ENCODE measurements at places on chromosomes 16 and 17.
A peak's percentile ranks its signal among the peaks of the same experiment; 100 is the strongest.

DNA sequence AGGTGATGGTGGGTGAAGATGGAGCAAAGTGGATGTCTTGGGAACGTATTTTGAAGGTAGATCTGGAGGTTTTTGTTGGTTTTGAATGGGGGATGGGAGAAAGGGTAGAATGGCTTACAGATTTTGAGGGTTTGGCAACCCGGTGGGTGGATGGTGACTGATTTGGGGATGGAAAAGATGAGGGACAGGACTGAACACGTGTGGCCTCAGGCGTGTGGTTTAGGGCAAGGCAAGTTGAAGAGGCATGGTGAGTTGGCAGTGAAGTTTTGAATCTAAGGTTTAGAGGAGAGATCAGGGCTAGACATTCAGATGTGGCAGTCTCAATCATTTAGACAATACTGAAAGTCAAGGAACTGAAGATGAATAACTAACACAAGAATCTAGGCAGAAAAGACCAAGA, 5.0 kb upstream of the DCTPP1 start:
- DNase-seq: no peak

DNA sequence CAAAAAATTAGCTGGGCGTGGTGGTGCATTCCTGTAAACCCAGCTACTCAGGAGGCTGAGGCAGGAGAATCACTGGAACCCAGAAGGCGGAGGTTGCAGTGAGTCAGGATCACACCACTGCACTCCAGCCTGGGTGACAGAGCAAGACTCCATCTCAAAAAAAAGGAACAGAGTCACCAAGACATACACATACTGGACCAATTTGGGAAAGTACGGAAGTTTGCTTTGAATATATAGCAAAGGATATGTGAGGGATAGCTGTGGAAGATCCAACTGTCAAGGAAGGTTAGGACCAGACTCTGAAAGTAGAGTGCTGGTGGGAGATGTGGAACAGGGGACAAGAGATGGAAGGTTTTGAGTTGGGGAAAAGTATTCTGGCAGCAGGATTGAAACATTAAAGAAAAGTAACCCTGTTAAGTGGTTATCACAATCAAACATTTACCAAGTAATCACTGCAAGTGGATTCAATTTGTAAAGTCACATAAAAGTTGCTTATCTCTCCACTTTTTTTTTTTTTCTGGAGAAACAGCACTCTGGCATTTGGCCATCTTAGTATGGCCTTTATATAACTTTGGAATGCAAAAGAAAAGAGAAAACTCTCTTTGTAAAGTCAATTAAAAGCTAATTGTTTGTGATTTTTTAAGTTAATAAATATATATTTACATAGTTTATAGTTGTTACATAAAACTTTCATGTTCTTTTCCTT, 259.4 kb upstream of the TBX2 start:
- no peak for DNase-seq

DNA sequence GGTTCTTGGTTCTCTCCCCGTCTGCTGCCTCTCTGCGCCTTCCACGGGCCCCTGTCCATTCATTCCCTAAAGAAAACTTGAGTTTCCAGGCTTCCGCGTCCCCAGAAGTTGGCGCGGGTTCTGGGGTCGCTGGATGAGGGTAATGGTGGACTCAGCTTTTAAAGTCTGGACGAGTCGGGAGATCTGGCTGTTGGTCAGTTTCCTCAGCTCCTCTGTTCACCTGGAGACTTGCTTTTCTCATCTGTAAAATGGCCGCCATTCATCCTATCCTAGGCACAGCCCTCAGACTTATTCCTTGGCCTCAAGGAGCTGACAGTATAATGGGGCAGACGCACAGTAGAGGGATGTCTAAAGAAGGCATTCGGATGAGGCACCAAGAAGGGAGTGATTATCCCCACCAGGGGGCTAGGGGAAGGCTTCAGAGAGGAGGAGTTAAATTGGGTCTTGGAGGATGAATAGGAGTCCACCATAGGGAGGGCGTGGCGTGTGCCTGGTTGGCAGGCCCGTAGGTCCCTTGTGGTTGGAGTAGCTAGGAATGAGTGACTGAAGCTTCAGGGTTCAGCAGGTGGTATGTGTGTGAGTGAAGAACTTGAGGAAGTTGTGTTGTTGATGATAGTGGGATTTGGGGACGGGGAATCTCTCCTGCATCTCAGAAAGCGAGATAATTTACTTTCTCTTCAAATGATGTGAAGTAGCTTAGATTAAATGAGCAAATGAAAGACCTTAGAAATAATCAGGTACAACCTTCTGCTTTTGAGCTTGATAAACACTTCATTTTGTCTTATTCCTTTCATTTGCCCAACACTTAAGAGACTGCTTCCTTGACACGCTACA, 652 bp downstream of the VPS35L start:
- DNase-seq: peak; percentile 67

DNA sequence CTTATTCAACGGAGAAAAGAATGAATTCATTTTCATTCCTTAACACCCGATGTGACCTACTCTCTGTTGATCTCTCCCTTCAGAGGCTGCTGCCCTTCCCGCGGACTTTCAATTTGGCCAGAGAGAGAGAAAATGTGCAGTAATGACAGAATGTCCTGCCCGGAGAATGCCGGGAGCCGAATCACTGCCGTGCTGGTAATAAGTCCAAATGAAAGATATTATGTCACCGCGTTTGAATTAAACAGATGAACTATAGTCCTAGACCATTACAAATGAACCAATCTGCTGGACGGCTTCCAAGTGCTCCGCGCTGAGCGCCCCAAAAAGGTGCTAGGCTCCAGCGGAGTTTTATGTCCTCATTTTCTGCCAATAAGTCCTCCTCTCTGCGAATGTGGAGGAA, 14.7 kb upstream of the C16orf82 start:
- DNase-seq: no peak

DNA sequence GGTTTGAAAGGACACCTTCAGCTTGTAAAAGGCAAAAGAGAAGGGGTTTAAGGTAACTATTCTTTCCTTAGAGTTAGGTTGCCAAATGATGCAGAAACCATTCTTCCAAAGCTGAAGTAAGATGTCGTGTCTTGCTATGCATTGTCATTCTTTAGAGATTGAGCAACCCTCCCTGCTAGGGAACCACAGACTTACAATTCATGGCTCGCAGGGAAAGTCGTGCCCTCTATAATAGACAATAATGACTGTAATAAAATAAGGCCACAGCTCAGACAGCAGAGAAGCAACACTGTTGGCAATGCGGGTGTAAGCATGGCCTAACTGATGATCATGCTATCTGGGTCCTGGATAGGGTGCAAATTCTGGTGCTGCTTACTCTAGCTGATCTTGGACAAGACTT, 129.6 kb upstream of the CDH13 start:
- DNase-seq: no peak

DNA sequence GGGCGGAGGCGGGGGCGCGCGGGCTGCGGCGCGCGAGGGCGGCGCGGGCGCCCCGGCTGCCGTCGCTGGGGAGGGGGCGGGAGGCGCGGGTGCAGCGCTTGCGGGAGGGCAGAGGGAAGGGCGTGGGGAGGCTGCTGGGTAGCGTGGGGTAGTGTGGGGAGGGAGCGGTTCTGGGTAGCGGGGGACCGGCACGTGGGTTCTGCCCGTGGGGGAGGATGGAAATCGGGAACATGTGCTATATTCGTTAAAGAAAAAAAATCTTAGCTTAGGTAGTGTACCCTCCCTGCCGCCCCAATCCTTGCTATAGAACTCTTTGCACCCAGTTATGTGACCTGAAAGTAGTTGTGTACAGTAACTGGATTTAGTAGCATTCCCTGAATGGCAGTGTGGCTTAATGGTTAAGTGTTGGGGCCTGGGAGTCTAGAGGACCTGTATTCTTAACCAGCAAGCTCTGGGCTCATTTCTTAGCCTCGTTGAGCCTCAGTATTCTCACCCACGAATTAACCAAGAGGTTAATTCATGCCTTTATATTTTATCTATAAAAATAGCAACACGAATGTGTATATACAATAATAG, 646 bp downstream of the RABEP1 start:
- DNase-seq: peak; percentile 30

- DNase-seq: no peak
Observed at GRCh38 chr16:23868136-23868535, 32.4 kb downstream of the PRKCB start.

GRCh38 chr17:15945527-15946191, 729 bp downstream of the ADORA2B start:
- peak; percentile 33 for DNase-seq

- DNase-seq: peak; percentile 43
Observed at GRCh38 chr17:76560877-76561221, 21.0 kb downstream of the PRCD start.

DNA sequence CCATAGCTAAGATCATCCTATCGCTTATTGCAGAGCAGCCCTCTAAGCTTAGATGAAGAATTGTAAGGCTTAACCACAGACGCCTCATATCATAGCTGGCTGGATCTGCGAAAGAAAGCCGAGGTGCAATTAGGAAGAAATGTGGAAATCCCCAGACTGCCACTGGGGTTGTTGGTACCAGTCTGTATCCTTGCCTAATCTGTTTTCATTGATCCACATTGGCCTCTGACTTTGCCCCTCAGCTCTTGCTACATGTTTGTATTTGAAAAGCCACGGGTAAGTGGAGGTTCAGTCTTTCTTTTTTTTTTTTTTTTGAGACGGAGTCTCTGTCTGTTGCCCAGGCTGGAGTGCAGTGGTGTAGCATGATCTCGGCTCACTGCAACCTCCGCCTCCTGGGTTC, 48.9 kb downstream of the TANGO6 start:
- DNase-seq: no peak

GRCh38 chr16:678858-679813, 1.1 kb upstream of the STUB1 start:
- DNase-seq: peak; percentile 64

DNA sequence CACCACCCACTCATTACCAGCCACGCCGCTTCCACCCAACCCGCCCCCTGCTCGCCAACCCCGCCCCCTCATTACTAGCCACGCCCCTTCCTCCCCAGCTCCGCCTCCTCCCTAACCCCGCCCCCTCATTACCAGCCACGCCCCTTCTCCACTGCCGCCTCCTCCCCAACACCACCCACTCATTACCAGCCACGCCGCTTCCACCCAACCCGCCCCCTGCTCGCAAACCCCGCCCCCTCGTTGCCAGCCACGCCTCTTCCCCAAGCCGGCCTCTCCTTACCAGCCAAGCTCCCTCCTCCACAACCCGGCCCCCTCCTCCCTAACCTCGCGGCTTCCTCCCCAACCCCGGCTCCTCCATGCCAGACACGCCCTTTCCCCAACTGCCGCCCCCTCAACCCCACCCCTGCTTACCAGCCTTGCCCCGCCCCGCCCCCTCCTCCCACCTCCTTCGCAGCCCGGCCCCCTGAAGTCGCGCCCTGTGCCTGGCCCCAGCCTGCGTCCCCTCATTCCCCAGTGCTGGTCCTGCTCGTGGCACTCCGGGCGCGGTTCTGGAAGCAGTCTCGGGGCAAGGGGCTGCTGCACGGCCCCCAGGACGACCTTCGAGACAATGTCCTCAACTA, 7.3 kb downstream of the SLC22A31 start:
- peak; percentile 34 for DNase-seq

DNA sequence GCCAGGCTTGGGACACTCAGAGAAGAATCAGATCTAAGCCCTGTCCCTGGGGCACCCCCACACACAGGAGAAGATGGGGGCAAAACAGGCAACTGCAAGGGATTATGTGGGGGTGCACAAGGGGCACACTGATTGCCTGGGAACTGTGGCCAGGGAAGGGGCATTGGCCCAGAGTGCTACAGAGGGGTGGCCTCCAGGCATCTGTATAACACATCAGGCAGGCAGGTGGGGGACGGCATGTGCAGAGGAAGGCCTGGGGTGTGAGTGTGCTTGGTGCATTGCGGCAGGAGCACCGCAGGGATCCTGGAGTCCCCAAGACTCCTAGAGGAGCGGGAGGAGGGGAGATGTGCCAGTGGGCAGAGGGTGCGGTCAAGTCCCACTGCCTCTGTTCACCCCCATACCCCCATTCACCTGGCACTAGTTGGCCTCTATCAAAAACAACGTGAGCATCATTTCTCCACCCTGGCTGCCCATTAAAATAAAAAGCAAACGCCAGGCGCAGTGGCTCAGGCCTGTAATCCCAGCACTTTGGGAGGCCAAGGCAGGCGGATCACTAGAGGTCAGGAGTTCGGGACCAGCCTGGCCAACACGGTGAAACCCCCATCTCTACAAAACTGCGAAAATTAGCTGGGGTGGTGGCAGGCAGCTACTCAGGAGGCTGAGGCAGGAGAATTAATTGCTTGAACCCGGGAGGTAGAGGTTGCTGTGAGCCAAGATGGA, 41.5 kb downstream of the C16orf82 start:
- DNase-seq: no peak

DNA sequence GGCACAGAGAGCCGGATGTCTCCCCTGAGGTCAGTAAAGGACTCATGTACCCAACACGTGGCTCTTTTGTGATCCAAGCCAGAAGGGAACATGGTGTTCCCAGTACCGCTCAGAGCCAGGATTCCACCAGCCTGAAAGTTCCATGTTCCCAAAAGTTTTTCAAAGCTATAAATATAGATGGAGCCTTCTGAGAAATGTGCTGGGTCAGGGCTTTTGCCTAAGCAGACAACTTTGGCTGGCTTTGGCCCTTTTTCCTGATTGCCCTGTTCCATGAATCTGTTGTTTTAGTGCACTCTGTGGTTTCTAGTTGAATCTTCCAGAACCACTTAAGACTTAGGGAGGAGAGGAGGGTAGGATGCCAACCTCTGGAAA, 128.5 kb upstream of the HS3ST2 start:
- no peak for DNase-seq

GRCh38 chr16:64234200-64234599, 887.7 kb downstream of the CDH11 start:
- DNase-seq: no peak

- no peak for DNase-seq
Observed at GRCh38 chr16:80611171-80611929, 70.6 kb downstream of the DYNLRB2 start.

- DNase-seq: peak; percentile 58
Observed at GRCh38 chr17:27244491-27245223, 49.3 kb upstream of the WSB1 start.

DNA sequence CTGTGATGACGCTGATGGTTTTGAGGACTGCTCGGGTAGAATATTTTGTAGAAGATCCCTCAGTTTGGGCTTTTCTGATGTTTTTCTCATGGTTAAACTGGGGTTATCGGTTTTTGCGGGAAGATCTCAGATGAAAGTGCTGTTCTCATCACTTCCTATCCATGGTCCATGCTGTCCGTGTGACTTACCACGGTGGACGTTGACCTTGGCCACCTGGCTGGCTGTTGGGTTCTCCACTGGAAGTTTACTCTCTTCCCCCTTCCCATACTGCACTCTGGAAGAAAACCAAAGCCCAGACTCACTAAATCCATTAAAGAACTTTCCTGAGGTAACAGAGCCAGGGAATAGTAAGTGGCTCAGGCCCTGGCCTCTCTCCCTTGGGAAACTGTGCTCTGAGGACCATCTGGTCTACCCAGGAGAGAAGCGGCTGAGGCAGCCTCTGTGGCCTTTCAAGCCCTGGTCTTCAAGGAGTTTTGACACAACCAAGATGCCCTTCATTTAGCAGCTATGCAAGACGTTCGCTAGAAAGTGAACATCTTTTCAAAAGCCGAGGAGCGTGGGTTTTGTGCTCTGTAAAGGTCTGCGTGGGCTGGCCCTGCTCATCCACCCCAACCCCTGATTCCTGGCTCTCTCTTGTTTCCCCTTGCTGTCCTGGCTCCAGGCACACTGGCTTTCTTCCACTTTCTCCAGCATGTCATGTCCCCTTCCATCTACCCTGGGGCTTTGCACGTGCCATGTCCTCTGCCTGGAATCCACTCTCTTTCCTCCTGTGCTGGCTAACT, 43.1 kb downstream of the IRF8 start:
- no peak for DNase-seq

Measured in kidney tubule cell (primary cell).